M059J (cell line): ENCODE measurements at places on chromosomes 6 and 20.
A peak's percentile ranks its signal among the peaks of the same experiment; 100 is the strongest.

DNA sequence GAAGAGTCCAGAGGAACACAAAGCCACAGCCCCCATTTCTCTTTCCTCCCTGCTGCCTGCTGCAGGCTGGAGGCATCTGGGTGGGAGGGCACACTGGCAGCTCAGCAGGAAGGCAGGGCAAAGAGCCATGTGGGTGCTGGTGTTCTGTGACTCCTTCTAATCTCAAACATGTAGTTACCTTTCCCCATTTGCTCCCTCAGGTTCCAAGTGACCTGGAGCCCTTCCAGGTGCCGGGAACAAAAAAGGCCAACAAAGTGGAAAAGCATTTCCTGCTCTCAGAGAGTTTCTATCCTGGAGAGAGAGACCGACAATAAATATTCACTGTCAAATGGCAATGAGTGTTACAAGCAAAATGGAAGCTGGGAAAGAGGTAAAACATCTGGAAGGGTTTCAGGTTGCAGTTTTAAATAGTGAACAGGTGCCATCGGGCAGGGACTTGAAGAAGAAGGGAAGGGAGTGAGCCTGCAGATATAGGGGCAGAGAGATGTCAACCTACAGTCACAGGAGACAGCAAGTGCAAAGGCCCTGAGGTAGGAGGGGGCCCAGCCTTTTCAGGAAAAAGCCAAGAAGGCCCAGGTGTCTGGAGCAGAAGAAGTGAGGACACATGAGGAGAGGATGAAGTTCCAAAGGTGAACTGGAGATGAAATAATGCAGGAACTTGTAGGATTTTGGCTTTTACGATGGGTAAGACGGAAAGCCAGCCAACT is 43.6 kb upstream of the IYD start:
- DNase-seq, result peak; percentile 30

GRCh38 chr6:154594496-154595198 is 84.2 kb upstream of the CNKSR3 start:
- DNase-seq, result no peak

GRCh38 chr6:101728956-101729355 is 335.4 kb downstream of the GRIK2 start:
- no peak for DNase-seq

DNA sequence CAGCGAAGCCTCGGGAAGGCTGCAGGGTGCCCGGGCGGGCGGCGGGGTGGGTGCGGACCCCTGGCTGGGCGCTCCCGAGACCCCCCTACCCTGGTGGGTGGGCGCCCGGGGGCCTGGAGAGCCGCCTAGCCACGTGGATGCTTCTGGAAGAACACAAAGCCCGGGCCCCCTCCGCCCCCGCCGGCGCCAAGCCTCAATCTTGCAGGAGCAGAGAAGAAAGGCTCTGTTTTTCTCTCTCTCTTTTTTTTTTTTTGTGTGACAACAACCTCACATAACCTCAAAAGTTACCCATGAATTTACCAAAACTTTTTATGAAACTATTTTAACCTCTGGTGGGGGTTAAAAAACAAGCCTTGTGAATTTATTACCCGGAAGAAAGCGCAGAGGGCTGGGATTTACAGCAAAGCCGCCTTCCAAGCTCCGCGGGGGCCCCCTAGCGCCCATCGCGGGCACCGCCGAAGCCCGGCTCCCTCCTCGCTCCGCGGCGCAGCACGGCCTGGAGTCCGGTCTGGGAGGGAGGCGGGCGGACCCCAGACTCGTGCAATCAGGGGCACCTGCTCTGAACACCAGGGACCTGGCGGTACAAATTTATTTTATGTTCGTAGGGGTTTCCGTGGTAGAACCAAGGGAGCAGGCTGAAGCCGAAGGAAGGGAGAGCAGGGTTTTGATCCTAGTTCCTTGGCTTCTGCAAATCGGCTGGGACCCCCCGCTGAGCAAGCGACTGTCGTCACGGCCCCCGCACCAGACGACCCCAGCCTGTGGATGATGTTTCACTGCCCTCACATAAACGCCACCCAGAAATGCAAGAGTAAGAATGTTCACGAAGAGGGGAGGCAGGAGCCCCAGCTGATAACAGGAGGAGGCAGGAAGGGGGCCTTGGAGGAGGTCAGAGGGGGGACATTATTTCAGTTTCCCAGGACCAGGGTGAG is 58.9 kb downstream of the ZNF831 start:
- DNase-seq, result peak; percentile 62

DNA sequence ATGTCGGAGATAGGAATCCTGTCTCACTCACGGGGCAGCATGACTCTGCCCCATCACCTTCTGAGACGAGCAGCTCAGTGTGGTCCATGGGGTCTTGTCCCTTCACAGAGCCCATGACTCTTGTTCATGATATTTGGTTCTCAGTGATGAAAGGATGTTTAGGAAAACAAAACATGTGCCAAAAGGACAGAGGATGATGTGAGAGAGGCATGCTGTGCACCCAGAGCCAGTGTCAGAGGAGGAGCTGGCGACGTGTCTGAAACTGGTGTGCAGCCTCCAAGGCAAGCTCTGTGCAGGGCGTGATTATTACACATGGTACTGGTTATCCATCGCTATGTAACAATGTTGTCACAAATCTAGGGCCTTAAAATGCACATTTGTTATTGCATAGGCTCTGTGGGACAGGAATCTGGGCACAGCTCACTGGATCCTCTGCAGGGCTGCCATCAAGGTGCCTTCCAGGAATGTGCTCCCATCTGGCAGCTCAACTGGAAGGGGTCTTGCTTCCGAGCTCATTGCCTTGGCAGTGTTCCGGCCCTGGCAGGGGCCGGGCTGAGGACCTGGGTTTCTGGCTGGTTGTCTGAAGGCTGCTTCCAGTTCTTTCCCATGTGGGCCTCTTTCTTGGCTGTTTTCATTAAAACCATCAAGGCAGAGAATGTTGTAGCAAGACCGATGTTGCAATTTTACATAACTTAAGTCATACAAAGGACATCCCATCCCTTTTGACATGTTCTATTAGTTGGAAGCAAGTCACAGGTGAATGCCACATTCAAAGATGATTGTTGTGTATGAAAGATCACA is 175.4 kb downstream of the ERMARD start:
- DNase-seq, result no peak

GRCh38 chr6:152441902-152442301 is 195.3 kb downstream of the SYNE1 start:
- DNase-seq, result no peak

- DNase-seq, result peak; percentile 49
These were observed 82.7 kb downstream of the SH3BGRL2 start for GRCh38 chr6:79713701-79714322.

GRCh38 chr6:145756170-145756662 is 20.9 kb upstream of the EPM2A start:
- DNase-seq, result peak; percentile 91

- DNase-seq, result no peak
These were observed 21.1 kb downstream of the RAET1L start for GRCh38 chr6:150004101-150004782.

DNA sequence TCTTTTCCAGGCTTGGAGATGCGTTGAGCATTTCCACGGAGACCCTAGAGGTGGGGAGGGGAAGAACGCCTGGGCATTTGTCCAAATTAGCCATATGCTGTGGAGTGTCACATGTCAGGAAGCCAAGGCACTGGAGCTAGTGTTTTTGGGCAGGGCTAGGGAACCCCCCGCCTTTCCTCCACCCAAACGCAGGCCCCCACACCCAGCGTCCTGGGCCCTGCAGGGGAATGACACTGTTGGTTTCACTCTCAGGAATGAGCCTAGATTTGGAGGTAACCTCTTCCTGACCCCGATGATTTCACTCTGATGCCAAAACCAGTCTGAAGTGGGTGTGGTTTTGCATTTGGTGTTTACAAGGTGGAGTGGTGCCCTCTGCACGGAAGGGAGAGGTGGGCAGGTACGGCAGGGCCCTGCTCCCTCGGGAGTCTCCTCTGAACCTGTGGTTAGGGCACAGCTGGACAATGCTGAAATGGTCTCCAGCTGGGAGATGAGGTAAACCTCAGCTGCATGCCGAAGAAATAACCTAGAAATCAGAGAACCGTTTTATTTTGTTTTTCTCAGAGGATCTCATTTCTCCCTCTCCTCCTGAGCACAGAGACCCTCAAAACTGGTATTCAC is 29.5 kb downstream of the MTHFD1L start:
- peak; percentile 23 for DNase-seq

- no peak for DNase-seq
These were observed 83.5 kb downstream of the LYRM2 start for GRCh38 chr6:89555031-89555430.

DNA sequence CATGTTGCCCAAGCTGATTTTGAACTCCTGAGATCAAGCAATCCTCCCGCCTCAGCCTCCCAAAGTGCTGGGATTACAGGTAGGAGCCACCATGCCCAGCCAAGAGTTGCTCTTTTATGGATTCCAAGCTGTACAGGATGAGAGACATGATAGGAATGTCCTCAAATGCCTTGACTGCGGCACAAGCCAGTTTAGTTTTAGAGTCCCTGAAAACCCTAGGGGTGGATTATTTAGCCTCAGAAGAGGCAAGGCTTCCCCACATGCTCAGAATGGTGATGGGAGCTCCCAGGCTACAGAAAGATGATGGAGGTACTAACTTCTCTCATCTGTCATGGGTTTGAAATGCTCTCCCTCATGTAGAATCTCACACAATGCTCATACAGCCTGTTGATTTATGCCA is 280.5 kb upstream of the PRND start:
- peak; percentile 76 for DNase-seq

GRCh38 chr20:39736434-39737327 is 774.5 kb downstream of the DHX35 start:
- DNase-seq, result peak; percentile 52

DNA sequence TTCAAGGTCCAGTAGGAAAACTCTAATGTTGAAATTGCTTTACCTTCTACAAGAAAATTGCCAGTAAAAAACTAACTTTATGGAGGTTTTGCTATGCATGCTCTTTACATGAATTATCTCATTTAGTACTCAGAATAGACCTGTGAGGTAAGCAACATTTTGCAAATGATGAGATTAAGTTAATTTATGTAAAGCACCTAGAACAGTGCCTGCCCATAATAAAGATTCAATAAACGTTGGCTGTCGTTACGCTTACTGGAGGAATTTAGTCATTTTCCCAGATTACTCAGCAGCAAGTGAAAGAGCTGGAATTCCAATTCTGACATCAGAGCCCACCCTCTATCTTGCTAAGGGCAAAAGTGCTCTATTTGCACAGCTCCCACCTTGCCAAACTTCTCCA is 69.4 kb upstream of the ARID1B start:
- DNase-seq, result no peak

DNA sequence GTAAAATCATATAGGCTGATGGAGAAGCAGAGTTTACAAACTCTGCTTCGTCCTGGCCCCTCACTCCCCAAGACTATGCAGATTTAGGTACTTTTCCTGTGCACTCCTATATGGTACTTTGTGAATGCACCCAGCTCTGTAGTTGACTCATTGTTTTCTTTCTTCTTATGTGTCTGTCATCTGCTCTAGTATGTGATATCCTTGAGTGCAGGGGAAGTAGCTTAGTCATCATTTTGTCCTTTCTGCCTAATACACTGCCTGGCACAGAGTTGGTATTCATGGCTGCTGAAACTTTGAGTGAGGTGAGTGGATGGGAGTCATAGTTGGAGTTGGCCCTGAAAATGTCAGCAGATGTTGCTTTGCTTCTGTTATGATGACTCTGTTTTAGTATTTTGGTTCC is 222.6 kb downstream of the RNF144B start:
- no peak for DNase-seq
